ENCODE measurements at places on chromosomes 3 and 15. TPM values are rescaled to one million over a fixed set of nuclear protein-coding genes. Genes with fewer than 3 reads are reported as not detected.
A peak's percentile ranks its signal among the peaks of the same experiment; 100 is the strongest.

DNA sequence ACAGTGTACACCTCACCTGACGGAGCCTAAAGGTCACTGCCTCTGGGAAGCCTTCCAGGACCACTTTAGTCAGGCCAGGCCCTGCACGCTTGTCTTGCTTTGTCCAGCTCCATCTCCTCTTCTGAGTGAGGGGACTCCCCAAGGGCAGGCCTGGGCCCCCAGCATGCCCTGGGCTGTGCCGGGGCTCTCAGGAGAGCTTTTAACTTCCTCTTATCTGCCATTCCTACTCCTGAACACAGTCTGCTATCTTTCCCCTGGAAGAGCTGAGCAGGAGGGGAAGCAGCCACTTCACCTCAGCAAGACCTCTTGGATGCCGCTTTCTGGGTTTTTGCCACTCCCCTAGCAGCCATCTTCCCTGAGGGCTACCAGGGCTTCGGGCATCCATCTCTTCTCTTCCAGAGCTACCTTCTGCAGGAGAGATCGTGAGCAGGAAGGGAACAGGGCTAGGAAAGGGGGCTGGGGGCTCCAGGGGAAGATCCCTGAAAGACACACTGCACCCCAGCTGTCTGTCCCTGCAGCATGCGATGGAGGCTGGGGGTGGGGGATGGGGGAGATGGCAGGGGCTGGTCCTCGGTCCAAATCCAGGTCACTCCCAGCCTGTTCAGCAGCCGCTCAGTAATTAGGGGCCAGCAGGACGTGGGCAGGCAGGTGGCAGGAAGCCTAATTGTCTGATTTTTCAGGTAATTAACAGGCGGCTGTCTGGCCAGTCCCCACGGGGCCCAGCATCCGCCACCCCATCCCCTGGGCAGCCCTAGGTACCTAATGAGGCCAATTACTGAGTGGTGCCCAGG is 19.9 kb upstream of the RPL29 start:
- no peak for DNase-seq

The NR2F2 gene
- total RNA-seq: not detected

- DNase-seq: no peak
Observed at GRCh38 chr3:13199899-13200451, 126.7 kb upstream of the IQSEC1 start.

GRCh38 chr15:36924034-36924433 is 176.3 kb downstream of the MEIS2 start:
- DNase-seq: no peak

The NPAP1 gene
- total RNA-seq: not detected

The HOMER2 gene
- total RNA-seq: 3.1 TPM

The CHCHD4 gene
- 29.8 TPM for total RNA-seq

The TERC gene
- 20.0 TPM for total RNA-seq

DNA sequence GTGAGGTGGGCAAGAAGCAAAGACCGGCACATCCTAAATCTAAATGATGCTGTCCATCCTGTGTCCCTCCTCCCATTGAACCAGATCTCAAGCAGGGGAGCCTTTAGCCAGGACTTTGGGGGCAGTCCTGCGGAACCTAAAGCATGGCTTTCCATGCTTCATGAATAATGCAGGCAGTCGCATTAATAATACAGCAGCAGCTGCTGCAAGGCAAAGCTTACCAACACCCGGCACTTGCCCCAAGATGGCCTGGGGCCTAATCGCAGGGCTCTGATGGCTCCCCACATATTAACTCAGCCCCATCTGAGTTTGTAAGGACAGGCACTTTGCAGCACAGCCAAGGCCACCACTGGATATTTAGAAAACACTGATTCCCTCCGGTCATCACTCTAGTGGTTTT is 114.4 kb downstream of the NTRK3 start:
- no peak for DNase-seq

GRCh38 chr15:42065033-42065432 is 29.3 kb downstream of the PLA2G4D start:
- DNase-seq: no peak

GRCh38 chr15:94576889-94577533 is 345.6 kb downstream of the MCTP2 start:
- DNase-seq: peak; percentile 14

DNA sequence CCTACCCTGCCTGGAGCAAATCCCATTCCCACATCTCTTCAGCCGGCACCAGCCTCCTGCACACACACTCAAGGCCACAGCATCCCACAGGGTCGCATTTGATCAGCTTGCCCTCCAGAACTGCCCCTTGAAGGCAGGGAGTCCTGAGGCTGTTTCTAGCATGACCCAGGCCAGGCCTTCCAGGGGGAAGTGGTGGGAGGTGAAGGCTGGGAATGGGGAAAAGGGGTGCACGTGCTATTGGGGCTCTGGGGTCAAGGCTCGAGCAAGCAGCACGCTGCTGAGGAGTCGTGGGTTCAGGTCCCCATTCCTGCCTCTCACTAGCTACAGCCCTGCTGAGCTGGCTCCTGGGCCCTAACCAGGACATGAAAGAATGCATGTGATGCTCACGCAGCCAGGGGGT is 24.9 kb downstream of the SEMA7A start:
- DNase-seq: no peak

- DNase-seq: peak; percentile 59
Observed at GRCh38 chr3:46298871-46299607, 54.9 kb upstream of the CCR2 start.

GRCh38 chr3:180633722-180634121 is 31.8 kb downstream of the TTC14 start:
- DNase-seq: no peak

The CYP19A1 gene
- total RNA-seq: not detected

- no peak for DNase-seq
Observed at GRCh38 chr15:84725001-84725491, 9.1 kb upstream of the SEC11A start.

The CCDC14 gene
- 40.5 TPM for total RNA-seq

DNA sequence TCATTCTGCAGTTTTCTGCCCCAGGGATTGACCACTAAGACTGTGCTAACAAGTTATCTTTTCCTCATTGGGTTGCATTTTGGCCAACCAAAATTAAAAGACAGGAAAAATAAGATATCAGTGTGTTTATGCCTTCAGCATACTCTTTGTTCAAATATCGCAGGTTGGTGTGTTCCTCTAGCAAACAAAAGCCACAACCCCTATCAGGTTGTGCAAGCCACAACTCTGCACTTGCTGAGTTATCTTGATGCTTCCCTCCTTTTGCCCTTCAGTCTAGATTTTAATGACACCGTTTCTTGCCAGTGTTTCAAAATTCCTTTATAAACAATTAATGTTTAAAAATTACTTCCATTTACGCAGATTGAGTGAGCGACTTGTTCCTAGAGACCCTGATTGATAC is 1164.2 kb downstream of the NSUN3 start:
- no peak for DNase-seq

The GOLGA8R gene
- 1.4 TPM for total RNA-seq

DNA sequence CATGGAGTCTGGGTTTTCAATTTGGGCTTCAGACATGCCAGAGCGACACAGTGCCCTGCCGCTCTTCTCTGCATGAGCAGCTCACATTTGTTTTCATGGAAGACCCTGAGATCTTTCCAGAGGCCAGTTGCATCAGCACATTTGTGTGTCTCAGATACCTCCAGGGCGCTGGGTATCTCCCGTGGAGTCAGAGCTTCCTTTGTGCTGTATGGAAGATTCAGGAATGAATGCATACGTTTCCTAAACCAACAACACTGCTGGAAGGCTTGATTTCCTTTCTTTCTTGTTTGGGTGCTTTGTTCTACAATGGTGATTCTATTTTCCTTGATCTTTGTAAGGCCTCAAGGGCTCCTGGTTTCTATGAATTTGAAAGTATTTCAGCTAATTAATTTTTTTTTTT is 106.5 kb downstream of the CACNA2D3 start:
- no peak for DNase-seq

The IQCH gene
- 1.3 TPM for total RNA-seq

DNA sequence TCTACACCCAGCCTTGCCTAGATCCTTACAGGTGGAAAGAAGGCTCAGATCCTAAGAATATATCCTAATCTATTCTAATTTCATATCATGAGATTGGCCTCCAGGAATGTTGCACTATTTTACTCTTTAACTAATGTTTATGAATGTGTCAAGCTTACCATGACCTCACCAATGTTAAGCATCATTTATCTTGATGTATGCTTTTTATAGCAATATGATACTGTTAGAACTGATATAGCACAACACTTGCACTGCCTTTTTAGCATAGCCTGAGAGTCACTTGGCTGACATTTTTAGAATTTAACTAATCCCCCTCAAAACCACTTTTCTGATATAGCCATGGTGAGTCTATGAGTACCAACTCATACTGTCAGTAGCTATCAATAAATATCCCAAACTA is 191.5 kb upstream of the NR2F2 start:
- no peak for DNase-seq

- DNase-seq: no peak
Observed at GRCh38 chr15:81723701-81724100, 322.1 kb downstream of the MEX3B start.

DNA sequence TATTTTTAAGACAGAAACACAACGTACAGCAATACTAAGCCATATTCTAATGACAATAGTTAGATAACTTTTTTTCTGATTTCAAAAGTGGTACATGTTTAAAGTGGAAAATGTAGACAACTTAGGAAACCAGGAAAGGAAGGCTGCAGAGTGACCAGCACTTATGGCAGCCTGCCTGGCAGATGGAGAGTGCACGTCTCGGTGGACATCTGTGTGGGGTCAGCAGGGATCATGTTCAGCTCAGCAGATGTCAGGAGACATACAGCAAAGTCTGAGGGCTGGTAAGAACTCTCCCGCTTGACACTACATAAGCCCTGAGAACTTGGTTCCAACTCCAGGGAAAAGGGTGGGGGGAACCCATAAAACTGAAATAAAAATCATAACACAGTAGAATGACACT is 128.6 kb upstream of the ADPGK start:
- DNase-seq: no peak

- no peak for DNase-seq
Observed at GRCh38 chr15:78329625-78330024, 10.5 kb upstream of the CRABP1 start.

The MKRN2 gene
- 27.8 TPM for total RNA-seq

DNA sequence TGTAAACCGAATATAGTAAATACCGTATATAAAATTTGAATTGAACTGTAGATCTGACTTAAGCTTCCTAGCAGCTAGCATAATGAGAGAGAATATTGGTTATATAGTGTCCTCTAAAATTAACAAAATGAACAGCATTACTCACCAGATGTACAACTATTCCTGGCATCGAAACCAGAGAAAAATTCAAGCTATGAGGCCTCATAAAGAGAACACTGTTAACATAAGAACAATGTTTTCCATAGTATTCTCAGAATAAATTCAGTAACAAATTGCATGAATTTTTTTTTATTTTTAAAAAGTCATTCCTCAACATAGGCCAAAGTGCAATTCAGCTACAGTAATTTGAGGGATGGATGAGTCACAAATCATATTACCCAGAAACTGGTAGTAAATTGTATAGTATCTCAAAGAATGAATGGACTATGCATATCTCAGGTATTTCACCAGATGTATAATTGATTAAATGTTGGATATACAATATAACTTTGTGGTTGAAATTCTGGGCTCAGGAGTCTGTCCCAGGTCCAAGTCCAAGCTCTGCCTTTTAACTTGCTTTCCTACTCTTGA is 5.0 kb downstream of the TMEM207 start:
- no peak for DNase-seq

The TMF1 gene
- 28.8 TPM for total RNA-seq

DNA sequence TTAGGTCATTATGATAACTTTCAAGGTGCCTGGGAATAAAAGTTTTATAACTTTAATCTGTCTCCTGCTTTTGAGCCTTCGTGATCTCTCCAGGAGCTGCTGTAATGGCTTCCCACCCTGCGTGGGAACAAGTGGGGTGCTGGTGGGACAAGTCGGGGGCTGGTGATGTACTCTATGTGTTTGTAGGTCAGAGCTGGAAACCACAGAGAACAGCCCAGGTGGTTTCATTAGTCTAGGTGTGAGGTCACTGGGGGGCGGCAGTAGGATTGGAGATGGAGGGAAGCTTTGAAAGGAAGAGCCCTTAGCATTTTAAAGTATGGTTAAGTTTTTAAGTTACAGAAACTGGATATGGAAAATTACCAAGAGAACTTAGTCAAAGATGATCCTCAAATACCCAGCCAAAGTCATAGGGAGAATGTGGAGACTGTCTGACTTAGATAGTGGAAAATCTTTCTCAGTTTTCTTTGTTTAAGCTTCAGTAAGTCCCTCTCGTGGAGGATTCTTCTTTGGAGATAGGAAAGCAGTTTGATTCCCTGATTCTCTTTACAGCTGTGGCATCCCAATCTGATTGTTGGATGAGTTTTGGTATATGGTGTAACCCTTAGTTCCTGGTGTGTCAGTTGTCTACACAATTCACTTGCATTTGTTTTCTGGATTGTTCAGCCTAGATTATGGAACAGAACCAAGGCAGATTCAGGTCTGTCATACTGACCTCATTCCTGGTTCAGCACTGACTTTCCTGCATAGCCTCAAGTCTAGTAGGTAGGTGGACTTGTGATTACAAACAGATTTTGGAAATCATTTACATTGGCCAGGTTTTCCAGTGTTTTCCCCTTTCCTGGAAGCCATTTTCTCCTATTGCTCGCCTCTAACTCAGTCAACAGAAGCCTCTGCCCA is 115.6 kb downstream of the FNDC3B start:
- DNase-seq: peak; percentile 8

DNA sequence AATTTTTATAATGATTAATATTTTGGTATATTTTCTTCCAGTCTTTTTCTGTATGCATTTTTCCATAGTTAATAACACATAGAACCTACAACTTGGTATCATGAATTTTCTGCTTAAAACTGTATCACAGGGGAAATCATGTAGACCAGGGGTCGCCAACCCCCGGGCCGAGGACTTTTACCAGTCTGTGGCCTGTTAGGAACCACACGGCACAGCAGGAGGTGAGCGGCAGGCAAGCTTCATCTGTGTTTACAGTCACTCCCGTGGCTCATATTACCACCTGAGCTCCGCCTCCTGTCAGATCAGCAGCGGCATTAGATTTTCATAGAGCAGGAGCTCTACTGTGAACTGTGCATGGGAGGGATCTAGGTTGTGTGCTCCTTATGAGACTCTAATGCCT is 54.7 kb downstream of the RPL22L1 start:
- no peak for DNase-seq

- no peak for DNase-seq
Observed at GRCh38 chr15:70376929-70377691, 279.4 kb upstream of the TLE3 start.

The SYNPR gene
- not detected for total RNA-seq

- no peak for DNase-seq
Observed at GRCh38 chr3:157931517-157931916, 174.7 kb downstream of the SHOX2 start.

DNA sequence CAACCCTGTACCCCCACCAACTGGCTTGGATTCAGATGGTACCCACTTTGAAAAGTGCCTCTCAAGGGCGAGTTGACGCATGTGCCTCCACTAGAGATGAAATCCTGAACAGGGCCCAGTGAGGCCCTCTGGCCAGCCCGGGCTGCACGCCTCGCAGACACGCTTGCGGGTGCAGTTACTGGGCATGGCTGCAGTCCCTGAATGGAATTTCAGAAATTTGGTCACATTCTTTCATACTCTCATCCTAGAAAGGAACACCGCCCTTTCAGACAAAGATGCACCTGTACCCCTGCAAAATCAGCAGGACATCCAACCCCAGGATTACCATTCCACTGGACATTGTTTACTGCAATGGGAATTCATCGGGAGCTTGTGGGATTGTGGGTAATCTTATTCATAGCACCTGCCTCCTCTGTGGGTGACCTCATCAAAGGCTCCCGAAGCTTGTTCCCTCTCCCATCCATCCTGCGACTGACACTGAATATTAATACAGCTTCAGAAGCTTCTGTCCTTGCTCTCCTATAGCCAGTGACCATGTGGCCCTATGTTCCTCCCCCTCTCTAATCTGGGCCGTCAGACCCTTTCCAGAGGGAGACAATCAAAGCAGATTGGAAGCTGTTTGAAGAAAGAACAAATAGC is 42.5 kb upstream of the TPM1 start:
- no peak for DNase-seq

- DNase-seq: no peak
Observed at GRCh38 chr3:52436500-52437149, 8.3 kb downstream of the SEMA3G start.
